Osteoblast (primary cell): ENCODE measurements at places on chromosomes 5 and 9. TPM values are rescaled to one million over a fixed set of nuclear protein-coding genes. Genes with fewer than 3 reads are reported as not detected.

GRCh38 chr9:135563039-135563476 lies 1.5 kb downstream of the PAEP start:
- no peak for DNase-seq

DNA sequence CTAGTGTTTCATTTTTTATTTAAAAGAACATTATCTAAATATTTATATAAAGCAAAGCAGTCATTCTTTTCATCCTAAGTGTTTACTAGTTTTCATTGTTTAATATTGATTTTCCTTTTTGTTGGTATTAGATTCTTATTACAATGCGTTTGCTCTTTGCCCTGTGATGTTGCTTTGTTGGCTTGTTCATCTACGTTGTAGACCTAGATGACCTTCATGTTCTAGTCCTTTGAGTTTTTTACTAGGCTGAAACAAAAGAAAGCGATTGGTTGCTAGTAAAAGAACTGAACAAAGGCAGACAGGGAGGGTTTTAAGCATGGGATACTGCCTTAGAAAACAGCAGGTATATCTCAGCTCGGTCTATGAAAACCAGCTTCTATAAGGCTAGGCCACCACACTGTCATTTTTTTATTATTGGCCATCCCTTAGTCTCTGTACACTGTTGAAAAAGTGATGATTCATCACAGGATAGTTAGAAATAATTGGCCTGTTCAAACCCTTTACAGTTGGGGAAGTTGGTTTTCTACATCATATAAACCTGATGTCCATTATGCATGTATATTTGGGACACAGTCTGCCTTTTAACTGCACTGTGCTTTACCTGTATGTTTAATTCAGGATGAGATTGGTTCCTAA lies 119.0 kb downstream of the ZCCHC7 start:
- DNase-seq: no peak

GRCh38 chr5:88235828-88236227 lies 32.8 kb downstream of the TMEM161B start:
- no peak for DNase-seq

GRCh38 chr5:78610163-78610583 lies 38.4 kb downstream of the LHFPL2 start:
- peak; percentile 79 for DNase-seq

GRCh38 chr5:176725521-176726280 lies 78.4 kb downstream of the TSPAN17 start:
- no peak for DNase-seq

DNA sequence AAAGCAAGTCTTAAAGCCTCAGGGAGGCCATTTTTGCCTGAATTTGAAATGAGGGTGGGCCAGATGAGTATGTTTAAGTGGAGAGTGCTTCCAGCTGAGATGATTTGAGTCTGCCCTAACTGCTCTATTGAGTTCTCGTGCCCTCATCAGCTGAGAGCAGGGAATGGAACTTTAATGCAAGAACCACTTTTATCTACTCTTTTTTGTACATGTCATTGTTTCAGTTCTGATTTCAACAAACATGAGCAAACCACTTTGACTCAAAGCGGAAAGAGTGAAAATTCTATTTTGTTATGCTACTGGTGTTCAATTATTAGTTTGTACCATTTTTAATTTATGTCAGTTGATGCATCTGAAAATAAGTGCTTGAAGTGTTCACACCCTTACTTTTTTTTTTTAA lies 35.8 kb downstream of the DCAF10 start:
- no peak for DNase-seq

SLC34A1 gene
- not detected in 2 replicates for total RNA-seq

IFNA2 gene
- total RNA-seq: not detected in 2 replicates
